Activated CD4-positive, alpha-beta T cell treated with anti-CD3 and anti-CD28 coated beads, Interleukin-2, amount 10 ng/mL, durations not matched to agents 7 days and 5 days (primary cell): ENCODE measurements at places on chromosomes 11 and 22. TPM values are rescaled to one million over a fixed set of nuclear protein-coding genes. Genes with fewer than 3 reads are reported as not detected.

Gene HEPHL1
- total RNA-seq: not detected

DNA sequence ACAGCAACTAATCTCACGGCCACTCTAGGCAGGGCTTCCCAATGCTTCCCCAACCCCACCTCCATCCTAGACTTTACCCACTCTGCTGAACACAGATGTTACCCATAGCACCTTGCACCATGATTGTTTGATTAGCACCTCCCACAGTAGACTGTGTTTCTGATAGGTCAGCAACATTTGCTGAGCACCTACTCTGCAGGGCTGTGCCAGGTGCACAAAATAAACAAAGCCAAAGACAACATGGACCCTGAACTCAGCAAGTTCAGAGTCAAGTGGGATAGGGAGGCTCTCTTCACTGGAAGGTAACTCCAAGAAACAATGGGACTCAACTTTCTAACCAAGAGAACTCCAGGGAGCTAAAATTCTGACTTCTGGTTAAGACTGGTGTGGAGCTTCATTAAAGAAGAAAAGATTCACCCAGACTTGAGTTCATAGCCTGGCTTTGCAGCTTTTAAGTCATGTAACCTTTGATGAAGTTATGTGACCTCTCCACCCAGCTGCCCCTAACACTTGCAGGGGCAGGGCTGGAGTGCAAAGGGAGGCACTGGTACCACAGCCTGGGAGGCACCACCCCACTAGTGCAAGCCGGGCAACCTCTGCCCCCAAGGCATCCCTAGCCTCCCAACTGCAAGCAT is 6.7 kb upstream of the RTN4RL2 start:
- no peak for DNase-seq

Gene BAD
- total RNA-seq: 32.0 TPM

- DNase-seq: no peak
Observed at GRCh38 chr22:49871482-49871881, 17.8 kb downstream of the ZBED4 start.

Gene TMPRSS13
- 1.4 TPM for total RNA-seq
